ENCODE measurements at places on chromosomes 3 and 15. TPM values are rescaled to one million over a fixed set of nuclear protein-coding genes. Genes with fewer than 3 reads are reported as not detected.

The CCR8 gene
- not detected for total RNA-seq

The LRRC31 gene
- total RNA-seq = not detected

The SLC2A2 gene
- not detected for total RNA-seq

The MDFIC2 gene
- total RNA-seq = not detected

The GOLGA8Q gene
- 2.0 TPM for total RNA-seq
